ENCODE measurements at places on chromosomes 4 and X. TPM values are rescaled to one million over a fixed set of nuclear protein-coding genes. Genes with fewer than 3 reads are reported as not detected.

The GAGE12E gene
- total RNA-seq, result not detected

DNA sequence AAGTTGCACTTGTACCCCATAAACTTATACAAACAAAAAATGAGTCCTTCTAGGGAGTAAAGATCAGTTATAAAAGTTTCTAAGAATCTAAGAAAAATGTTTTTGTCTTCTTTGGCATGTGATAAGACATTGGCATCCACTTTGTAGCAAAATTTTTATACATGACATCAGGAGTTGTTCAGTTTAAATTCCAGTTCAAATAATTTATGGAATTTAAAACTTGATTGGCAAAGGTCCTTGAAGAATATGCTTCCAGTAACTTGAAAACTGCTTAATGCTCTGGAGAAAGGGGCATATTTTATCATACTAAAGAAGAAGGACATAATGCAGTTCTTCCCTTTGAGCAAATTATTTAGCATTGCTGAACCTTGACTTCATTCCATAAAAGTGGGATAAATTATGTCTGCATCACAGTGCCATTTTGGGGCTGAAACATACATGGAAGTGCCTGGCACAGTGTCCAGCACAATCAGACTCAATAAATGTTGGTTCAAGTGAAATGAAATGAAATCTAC is 163.3 kb upstream of the IL15 start:
- H3K4me1 ChIP-seq, result no peaks in the 10 kb centered on the region
- H3K27ac ChIP-seq, result no peak overlapping the region
- H3K36me3 ChIP-seq, result no peaks in the 10 kb centered on the region

- no peaks in the 10 kb centered on the region for H3K36me3 ChIP-seq
- H3K27ac ChIP-seq, result no peak overlapping the region
- no peak overlapping the region for H3K4me3 ChIP-seq
- H3K4me1 ChIP-seq, result no peaks in the 10 kb centered on the region
- DNase-seq, result no peak
Measured at GRCh38 chrX:46039526-46039925, 505.7 kb downstream of the ZNF674 start.

DNA sequence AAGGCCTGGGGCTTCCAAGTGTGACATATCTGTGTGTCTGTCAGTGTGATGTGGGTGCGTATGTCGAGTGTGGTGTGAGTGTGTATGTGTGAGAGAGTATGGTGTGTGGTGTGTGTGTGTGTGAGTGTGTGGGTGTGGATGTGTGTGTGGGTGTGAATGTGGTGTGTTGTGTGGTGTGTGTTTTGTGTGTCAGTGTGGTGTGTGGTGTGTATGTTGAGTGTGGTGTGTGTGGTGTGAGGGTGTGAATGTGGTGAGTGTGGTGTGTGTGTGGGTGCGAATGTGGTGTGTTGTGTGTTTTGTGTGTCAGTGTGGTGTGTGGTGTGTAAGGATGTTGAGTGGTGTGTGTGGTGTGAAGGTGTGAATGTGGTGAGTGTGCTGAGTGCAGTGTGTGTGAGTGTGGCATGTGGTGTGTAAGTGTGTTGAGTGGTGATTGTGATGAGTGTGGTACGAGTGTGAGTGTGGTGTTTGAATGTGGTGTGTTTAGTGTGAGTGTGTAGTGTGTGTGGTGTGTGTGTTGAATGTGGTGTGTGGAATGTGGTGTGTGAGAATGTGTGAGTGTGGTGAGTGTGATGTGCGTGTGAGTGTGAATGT is 61.6 kb upstream of the SORCS2 start:
- no peak for DNase-seq
- peaks cover 17% of the 10 kb centered on the region for H3K27me3 ChIP-seq
- no peaks in the 10 kb centered on the region for H3K36me3 ChIP-seq

GRCh38 chr4:157706155-157706554 is 466.7 kb downstream of the GASK1B start:
- no peaks in the 10 kb centered on the region for H3K36me3 ChIP-seq
- H3K4me1 ChIP-seq, result no peaks in the 10 kb centered on the region
- no peak overlapping the region for H3K4me3 ChIP-seq
- no peaks in the 10 kb centered on the region for H3K27me3 ChIP-seq
- H3K27ac ChIP-seq, result no peak overlapping the region
- no peak for DNase-seq

DNA sequence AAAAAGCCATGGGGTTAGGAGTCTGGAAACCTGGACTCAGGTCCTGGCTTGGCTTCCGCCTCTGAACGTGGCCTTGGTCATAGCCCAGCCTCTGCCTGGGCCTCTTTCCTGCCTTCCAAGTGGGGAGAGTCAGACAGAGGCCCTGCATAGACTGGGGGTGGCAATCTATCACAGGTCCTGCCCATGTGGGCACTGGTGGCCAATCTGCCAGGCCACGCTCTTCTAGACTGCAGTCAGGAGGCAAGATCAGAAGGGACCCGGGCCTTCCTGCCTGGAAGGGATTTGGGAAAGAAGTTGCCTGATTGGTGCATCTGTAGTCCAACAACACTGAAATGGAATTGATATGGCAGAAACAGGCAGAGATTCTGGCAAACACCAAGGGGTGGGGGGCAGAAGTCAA is 46.1 kb downstream of the CNGA2 start:
- no peaks in the 10 kb centered on the region for H3K4me1 ChIP-seq
- DNase-seq, result no peak
- H3K4me3 ChIP-seq, result no peak overlapping the region
- no peak overlapping the region for H3K27ac ChIP-seq
- H3K36me3 ChIP-seq, result no peaks in the 10 kb centered on the region

DNA sequence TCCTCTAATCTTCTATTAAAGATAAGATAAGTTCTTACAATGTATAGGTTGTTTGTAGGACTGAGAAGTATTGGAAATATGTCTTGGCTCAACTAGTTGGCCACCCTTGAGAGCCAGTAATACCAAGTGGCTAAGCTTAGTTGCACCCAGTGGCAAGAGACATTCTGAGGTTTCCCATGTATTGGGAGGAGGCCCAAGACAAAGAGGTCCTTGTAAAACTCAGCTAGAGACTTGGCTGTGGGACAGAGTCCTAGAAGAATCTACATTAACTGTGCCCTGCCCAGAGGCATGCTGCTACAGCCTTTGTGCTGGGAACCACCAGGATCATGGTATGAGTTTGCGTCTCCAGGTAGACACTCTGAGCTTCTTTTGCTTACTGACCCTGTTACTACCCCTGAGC is 41.9 kb upstream of the SLC4A4 start:
- H3K4me3 ChIP-seq, result no peak overlapping the region
- peaks cover 2% of the 10 kb centered on the region for H3K27me3 ChIP-seq
- DNase-seq, result no peak
- no peaks in the 10 kb centered on the region for H3K36me3 ChIP-seq

DNA sequence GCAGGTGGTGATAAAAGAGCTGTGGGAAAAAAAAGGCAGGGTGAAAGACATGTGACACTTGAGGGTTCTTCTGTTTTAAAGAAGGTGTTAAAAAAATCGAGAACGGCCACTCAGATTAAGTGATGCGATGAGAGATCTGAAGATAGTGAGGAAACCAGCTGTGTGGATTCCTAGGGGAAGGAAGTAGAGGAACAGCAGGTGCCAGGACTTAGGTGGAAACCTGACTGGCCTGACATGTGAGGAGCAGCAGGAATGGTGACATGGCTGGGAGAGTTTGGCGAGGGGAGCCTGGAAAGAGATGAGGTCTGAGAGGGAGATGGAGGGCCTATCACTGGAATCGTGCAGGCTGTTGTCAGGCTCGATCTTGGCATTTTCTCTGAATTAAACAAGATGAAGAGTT is 55.5 kb downstream of the BMPR1B start:
- no peaks in the 10 kb centered on the region for H3K36me3 ChIP-seq
- H3K27me3 ChIP-seq, result peaks cover 4% of the 10 kb centered on the region
- H3K4me3 ChIP-seq, result no peak overlapping the region
- no peaks in the 10 kb centered on the region for H3K4me1 ChIP-seq

- H3K36me3 ChIP-seq, result no peaks in the 10 kb centered on the region
- no peak overlapping the region for H3K4me3 ChIP-seq
- no peak overlapping the region for H3K27ac ChIP-seq
- H3K27me3 ChIP-seq, result no peaks in the 10 kb centered on the region
- DNase-seq, result no peak
- H3K4me1 ChIP-seq, result no peaks in the 10 kb centered on the region
Measured at GRCh38 chr4:184805462-184806228, 20.1 kb downstream of the ACSL1 start.

GRCh38 chr4:13860126-13860525 is 232.6 kb upstream of the BOD1L1 start:
- H3K4me1 ChIP-seq, result no peaks in the 10 kb centered on the region
- DNase-seq, result no peak
- H3K27me3 ChIP-seq, result no peaks in the 10 kb centered on the region
- H3K36me3 ChIP-seq, result no peaks in the 10 kb centered on the region

DNA sequence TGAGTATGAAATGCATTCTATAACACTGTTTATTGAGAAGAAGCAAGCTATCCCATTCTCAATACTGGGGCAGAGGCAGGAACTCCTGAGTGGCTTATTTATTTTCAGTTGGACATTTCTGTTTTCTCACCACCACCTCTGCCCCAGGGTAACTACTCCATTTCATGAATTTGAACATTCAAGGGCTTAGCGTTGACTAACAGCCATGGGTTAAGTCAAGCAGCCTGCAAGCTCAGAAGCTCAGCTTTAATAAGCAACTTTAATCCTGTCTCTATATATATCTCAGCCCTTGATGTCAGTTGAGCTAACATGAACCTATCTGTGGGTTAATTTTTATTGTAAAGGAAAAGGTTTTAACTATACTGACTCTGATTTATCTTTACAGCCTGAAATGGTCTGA is 93.8 kb downstream of the MBNL3 start:
- no peaks in the 10 kb centered on the region for H3K36me3 ChIP-seq
- no peak for DNase-seq
- no peaks in the 10 kb centered on the region for H3K27me3 ChIP-seq
- H3K4me1 ChIP-seq, result no peaks in the 10 kb centered on the region

DNA sequence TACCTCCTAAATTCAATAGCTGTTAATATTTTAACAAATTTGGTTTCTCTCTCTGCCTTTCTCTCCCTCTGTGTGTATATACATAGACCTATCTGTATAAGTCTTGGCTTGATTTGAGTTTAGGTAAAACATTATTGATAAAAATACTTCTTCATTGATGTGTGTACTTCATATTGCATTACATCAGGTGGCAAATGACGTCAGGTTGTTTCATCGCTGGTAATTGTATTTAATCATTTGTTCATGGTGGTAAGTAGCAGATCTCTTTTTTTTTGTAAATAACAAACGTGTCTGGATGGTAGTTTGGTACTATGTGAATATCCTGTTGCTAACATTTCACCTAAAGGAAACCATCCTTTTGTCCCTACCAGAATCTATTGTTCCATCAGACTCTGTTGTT is 55.1 kb downstream of the GALNT7 start:
- no peaks in the 10 kb centered on the region for H3K4me1 ChIP-seq
- no peak overlapping the region for H3K27ac ChIP-seq
- no peak for DNase-seq
- no peaks in the 10 kb centered on the region for H3K27me3 ChIP-seq
- H3K4me3 ChIP-seq, result no peak overlapping the region

DNA sequence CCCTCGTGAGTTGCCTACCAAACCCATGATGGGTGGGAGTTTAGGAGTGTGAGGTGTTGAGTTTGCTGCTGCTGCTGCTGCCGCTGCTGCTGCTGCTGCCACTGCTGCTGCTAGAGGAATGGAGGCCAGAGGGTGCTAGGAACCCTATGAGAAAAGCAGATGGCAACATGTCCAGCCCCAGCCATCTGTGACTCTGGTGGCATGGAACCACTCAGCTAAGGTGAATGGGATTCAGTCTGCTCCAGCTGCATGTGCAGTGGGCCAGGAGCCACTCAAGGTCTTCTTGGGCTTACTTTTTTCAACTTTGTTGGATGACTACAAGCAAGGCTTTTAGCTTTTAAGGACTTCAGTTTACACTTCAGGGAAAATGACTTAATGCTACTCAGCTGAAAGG is 103.8 kb downstream of the RTL5 start:
- no peak overlapping the region for H3K27ac ChIP-seq
- H3K36me3 ChIP-seq, result no peaks in the 10 kb centered on the region
- no peak overlapping the region for H3K4me3 ChIP-seq
- H3K4me1 ChIP-seq, result no peaks in the 10 kb centered on the region

DNA sequence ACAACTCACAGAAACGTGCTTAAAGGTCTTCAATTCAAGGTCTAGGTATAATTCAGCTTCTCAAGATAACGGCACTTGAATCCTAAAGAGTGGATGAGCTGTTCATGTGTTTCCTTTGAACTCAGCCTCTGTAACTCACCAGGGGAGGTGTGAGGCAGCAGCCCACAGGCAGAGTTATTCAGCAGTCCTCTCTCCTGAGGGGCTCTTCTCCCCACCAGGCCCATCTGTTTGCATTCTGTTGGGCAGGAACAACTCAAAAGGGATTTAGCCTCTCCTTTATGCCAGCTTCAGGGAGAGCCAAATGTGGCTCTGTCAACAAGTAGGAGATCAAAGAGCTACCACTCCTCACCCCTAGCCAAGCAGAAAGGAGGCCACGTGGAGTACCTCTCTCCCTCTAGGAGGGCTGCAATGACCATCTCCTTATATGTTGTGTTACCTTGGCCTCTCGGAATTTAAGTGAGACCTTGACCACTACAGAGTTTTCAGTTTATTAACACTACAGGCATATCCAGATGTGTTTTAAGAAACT is 151.2 kb downstream of the SPATA18 start:
- no peaks in the 10 kb centered on the region for H3K36me3 ChIP-seq
- H3K27ac ChIP-seq, result no peak overlapping the region
- H3K4me1 ChIP-seq, result no peaks in the 10 kb centered on the region
- H3K27me3 ChIP-seq, result no peaks in the 10 kb centered on the region
- DNase-seq, result no peak

DNA sequence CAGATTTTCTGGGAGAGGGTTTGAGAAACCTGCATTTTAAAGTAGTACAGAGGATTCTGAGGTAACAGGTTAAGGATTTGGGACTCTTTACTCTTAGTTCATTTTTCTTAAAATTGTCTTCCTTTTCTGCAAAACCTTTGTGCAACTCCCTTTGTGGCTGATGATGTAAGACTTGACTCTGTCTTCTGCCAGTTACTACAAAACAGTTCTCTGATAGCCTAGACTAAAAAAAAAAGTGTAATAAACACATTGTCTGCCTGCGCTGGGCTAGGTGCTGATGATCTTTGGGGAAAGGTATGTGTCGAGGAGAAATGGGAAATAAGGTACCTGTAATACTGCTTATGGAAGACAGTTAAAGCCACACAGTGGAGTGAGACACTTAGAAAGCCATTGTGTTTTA is 28.7 kb downstream of the IL13RA1 start:
- DNase-seq, result no peak
- H3K27me3 ChIP-seq, result no peaks in the 10 kb centered on the region
- no peaks in the 10 kb centered on the region for H3K4me1 ChIP-seq

DNA sequence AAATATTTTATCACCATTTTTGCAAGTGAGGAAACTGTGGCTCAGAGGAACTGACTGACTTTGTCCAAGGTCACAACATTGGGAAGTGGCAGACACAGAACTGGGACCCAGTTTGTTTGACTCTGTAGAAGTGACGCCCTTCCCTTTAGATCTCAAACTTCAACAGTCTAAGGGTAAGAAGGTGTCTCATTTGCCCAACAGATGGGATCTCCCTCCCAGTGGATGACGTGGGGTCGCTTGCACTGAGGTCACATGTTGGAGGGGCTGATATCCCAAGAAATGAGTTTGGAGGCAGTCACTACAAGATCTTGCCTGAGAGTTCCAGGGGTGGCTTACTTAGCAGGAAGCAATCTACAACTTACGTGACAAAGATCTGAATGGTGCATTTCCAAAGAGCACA is 172.5 kb upstream of the GPC4 start:
- no peaks in the 10 kb centered on the region for H3K27me3 ChIP-seq
- H3K4me1 ChIP-seq, result no peaks in the 10 kb centered on the region
- no peak overlapping the region for H3K27ac ChIP-seq
- H3K36me3 ChIP-seq, result no peaks in the 10 kb centered on the region
- DNase-seq, result no peak

Data from T-cell (primary cell).